ENCODE measurements at places on chromosomes 1 and 21.

DNA sequence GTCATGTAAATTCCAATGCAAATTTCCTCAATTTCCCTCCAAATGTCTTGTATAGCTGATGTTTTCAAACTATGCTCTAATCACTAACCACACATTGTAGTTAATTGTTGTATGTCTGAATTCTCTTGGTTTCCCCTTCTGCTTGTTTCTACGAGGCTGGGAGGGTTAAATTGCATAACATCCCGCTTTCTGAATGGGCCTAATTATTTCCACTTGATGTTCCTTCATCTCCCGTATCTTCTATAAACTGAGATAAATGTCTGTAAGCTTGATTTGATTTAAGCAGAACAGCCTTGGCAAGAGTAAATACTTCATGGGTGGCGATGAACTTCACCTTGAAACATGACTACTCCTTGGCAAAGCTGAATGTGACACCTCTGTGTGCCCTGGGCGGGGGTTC lies 72.2 kb downstream of the SERINC2 start:
- no peak for DNase-seq

GRCh38 chr1:42319871-42320484 lies 15.1 kb downstream of the FOXJ3 start:
- DNase-seq, result peak; percentile 26

DNA sequence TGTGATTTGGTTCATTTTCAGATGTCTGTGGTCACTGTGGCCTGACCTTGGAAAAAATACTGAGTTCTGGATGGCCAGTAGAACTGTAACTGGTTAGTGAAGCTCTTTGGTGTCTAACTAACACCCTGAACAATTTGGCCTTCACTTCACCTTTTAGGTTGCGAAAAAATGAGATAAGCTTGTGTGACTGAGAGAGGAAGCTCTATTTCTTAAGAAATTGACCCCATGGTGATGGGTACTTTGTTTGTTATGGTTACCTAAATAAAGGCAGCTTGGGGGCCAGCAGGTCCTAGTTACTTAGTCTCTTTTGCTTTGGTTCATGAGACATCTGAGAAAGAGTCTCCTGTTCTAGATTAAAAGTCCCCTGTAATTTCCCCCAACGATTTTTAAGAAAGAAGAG lies 181.6 kb downstream of the ZNF326 start:
- DNase-seq, result peak; percentile 3

- no peak for DNase-seq
Measured at GRCh38 chr1:227191607-227192006, 126.7 kb downstream of the CDC42BPA start.

DNA sequence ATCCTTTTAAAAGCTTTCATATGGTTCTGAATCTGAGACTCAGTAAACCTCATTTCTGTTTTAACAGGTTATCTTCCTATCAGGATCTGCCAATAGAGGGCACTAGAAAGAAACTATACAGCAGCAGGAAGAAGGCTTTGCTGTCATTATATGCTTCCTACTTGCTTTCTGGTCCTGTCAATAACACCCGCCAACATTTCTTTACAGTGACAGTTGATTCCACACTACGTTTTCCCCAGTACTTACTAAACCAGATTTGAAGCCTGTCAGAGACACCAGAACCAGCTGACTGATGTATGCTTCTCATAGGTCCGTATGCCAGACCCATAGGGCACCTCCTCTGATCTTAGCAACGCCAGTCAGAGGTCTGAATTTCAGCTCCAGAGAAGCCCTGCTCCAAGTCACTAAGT lies 341.0 kb upstream of the NEGR1 start:
- DNase-seq, result peak; percentile 78

GRCh38 chr1:171623651-171624331 lies 1.7 kb downstream of the MYOCOS start:
- DNase-seq, result no peak

- peak; percentile 33 for DNase-seq
Measured at GRCh38 chr1:81549588-81550127, 251.1 kb upstream of the ADGRL2 start.

DNA sequence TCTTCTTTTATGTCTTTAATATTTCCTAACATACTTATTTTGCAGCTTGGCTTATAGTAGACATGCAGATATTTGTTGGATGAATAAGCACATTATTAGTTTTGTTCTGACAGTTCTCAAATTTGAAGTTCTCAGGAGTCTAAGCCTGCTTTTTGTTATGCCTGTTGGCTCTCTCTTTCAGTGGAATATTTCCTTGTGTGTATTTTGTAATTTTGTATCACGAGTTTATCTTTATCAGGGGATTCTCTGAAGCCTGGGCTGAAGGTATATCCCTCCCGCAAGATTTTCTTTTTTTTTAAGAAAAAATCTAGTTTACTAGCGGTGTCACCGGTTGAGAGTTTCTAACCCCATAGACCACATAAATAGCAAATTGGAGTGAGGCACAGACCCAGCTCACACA lies 105.9 kb downstream of the RGL1 start:
- no peak for DNase-seq

DNA sequence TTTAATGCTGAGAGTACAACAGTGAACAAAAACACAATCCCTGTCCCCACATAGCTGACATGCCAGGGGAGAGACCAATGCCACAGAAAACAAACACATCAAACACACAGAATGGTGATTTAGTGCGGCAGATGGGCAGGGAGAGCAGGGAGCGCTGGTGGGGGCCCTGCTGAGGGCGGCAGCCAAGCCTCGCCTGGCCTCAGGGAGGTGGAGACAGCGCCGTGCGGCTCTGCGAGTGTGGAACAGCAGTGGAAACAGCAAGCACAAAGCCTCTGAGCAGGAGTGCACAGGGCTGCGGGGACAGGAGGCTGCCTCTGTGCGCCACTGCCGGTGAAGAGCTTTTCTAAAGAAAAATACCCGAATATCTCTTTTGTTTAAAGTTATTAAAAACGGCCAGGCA lies 17.0 kb downstream of the MCM3AP start:
- DNase-seq, result no peak

DNA sequence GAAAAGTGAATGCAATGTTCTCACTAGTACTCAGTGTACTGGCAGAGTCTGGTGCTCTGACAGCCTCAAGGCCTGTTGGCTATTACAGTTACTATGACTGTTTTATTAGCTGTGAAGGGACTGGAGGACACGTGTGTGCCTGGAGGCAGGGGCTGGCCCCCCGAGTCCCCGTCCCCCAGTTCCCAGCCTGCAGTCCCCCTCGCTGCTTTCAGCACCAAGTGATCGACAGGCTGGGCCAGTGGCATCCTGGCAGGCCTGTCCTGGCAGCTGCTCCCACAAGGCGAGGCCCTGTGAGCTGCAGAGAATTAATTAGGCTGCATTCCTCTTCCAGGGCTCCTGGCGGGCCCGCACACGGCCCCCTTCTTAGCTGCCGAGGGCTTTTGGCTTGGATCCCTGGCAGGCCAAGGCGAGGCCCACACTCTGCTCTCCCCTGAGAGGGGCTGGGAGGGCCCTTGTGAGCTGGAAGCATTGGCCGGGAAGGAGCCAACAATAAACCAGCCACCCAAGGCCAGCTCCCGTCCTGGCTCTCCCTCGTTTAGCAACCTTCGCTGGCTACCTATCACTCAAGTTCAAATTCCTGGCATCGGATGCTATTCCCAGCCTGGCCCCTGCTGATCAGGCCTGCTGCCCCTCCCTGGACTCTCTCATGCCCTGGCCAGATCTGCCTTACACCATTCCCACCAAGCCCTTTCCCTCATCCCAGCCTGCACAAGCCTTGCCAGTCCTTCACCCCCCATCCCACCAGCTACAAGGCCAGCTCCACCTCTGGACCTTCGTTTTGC lies 9.8 kb downstream of the EDN2 start:
- DNase-seq, result no peak

DNA sequence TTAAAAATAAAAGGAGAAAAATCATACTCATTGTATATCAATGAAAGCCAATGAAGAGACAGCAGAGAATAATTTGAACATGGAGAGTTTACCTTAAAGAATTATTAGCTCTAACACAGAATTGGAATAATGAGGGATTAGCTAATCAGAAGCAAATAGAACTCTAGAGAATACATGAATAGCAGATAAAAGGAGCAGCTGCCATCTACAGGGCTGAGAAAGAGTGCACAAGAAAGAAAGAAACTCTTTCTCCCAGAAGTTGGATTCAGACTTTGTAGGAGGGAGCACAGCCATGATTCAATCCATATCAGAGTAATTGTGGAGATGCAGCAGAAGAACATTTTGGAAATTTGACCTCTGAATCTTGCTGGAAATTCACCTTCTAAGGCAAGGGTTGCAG lies 1171.2 kb downstream of the PLA2G4A start:
- DNase-seq, result no peak

GRCh38 chr1:165793951-165794350 lies 25.3 kb upstream of the TMCO1 start:
- no peak for DNase-seq

- no peak for DNase-seq
Measured at GRCh38 chr1:202283379-202283844, 58.3 kb downstream of the UBE2T start.

- DNase-seq, result no peak
Measured at GRCh38 chr1:63880958-63881576, 107.2 kb downstream of the ROR1 start.

- DNase-seq, result no peak
Measured at GRCh38 chr1:36126005-36126716, 1.1 kb upstream of the COL8A2 start.

GRCh38 chr1:211229365-211229759 lies 29.8 kb upstream of the RCOR3 start:
- no peak for DNase-seq

GRCh38 chr1:32014948-32015273 lies 1.2 kb downstream of the KHDRBS1 start:
- DNase-seq, result peak; percentile 47

DNA sequence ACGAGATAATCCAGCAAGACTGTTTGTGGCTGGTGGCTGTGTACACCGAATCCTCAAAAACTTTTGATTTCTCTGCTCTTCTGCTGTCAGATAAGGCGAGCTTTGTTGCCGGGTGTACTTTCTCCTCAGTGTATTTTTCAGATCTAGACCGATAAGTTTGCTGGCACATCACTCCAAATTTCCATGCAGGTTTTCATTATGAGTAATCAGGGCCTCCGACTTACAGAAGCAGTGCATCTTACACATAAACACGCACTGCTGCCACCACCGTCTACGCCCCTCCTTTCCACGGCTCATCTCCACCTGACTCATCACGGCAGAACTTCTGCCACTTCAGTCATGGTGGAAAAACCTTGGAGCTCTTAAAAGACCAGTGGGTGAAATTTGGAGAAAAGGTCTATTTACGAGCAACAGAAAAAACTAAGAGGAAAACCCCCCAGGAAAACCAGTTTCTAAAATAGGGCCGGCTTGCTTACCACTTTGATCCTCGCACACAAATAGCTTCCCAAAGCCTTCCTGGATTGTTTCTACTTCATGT lies 7.7 kb downstream of the ZBTB21 start:
- no peak for DNase-seq

GRCh38 chr1:184892116-184892515 lies 82.2 kb downstream of the NIBAN1 start:
- DNase-seq, result no peak

DNA sequence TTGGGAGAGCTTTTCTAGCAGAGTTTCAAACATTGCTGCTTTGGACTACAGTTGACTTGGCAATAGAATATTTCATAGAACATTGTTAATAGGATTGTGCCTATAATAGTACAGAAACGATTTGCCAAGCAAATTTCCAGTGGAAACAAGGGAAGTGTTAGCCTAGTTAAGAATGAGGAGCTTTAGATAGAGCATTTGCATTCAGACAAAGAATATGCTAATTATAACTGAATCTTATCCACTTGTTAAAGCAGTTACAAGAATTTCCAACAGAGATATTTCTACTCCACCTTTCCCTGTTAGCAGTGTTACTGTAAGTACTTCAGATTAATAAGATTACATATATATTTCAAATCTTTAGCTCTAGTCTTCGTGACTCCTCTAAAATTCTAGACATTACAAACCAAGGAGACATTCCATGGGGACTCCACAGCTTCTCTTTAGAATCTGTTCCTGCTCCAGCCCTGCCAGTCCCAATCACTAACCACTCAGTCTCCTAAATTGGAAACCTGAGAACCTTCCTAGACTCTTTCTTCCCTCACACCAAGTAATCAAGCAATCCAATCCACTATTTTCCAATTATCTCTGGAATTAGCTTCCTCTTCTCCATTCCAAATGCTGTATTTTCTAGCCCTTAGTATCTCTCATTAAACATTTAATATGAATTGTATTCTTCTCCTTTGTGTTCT lies 141.8 kb upstream of the PBX1 start:
- no peak for DNase-seq

DNA sequence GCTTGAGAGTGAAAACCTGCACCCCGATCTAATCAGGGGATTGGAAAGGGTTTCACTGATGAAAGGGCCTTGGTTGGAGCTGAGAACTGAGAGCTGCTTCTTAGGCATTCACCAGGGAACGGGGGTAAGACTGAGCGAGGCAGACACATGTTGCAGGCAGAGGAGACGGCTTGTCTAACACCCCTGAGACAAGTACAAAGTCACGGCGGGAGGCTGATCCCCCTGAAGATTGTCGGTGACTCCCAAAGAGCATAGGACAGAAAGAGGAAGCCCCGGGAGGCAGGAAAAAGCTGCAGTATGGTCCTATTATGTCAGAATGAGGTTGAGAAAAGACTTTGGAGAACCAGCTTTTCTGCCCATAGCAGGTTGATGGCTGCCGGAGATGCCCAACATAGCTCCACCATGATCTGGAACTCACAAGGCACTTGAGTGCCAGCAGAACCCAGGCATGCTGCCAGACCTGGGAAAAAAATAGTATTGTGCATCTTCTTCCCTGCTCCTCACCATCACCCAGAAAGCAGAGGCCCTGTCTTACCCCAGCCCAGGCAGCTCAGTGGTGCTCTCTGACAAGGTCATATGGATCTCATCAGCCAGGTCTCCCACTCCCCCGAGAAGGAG lies 463.9 kb upstream of the PROX1 start:
- DNase-seq, result no peak

GRCh38 chr1:110673197-110673701 lies 1.5 kb downstream of the KCNA3 start:
- DNase-seq, result no peak

DNA sequence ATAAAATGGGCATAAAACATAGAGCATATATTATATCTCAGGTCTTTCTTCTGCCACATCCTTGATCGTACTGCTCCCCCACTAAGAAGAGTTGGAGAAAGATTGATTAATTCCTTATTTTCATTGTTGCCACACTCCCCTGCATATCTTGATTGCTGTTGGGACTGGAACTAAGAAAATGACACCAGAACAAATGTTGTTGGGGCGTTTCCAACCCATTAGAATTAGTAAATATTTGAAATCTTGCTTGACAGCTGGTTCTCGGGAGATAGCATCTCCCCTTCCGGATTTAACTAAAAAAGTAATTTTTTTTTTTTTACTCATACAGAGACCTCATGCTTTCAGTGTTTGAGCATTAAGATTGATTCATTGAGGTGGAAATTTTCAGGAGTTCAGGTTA lies 493.0 kb upstream of the PLXNA2 start:
- no peak for DNase-seq

- no peak for DNase-seq
Measured at GRCh38 chr1:178646821-178647220, 78.2 kb upstream of the RALGPS2 start.

DNA sequence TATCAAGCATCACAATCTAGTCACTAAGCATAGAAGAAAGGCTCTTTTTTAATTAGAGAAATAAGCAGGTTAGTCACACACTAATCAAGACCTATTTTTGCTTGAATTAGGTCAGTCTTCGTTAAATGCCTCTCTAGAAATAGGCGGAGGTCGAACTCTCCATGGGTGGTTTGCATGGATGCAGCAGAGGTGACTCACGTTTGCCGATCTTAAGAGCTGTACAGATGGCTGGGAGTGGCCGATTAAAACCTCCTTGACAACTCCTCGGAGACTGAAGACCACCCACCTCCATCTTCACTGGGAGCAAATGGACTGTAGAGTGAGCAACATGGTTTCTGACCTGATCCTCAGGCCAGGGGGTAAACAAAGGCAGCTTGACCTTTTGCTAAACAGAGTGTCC lies 249.3 kb downstream of the ZNF648 start:
- DNase-seq, result no peak

GRCh38 chr1:151898519-151898991 lies 10.8 kb downstream of the THEM4 start:
- peak; percentile 53 for DNase-seq

Data from hematopoietic multipotent progenitor cell treated with erythropoietin and hydrocortisone succinate and interleukin-3 and kit ligand, for 6 days (in vitro differentiated cells).